Inflammatory macrophage treated with lipopolysaccharide for 4 hours (primary cell): ENCODE measurements at places on chromosomes 7 and 10.
A peak's percentile ranks its signal among the peaks of the same experiment; 100 is the strongest.

- no peak for DNase-seq
Observed at GRCh38 chr7:103609778-103610177, 163.8 kb upstream of the SLC26A5 start.

GRCh38 chr10:62599161-62599560 lies 205.4 kb upstream of the ADO start:
- no peak for DNase-seq

DNA sequence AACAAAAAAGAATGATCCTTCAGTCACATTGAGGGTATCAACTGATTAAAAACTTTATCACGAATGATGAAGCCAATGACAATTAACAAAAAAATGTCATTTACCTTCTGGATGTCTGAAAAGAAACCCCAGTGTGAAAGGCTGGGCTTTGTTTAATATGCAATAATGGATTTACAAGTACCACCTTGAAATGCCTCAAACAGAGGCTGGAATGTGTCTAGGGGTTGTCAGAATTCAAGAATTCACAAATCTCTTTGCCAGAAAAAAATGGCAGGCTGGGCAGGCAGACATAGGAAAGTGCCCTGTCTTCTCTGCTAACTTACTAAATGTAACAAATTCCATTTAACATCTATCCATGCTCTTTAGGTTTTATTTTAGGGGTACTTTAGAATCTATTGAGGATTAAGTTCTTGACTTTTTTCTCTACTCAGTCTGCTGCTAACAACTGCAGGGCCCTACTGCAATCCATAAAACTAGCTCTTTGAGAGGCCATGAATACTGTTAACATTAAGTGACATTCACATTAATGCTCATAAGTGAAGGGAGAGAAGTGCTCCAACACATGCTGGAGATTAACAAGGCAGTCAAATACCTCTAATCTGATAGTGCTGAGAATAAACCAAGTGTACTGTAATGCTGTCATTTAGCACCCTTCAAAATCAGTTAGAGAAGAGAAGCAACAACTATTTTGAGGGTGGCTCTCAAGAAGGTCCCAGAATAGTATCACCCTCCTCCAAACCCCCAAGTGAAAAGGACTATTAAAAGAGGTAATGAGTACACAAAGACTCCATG lies 43.1 kb upstream of the KCNIP2 start:
- no peak for DNase-seq

- DNase-seq, result no peak
Observed at GRCh38 chr7:29099896-29100847, 46.2 kb downstream of the CPVL start.

DNA sequence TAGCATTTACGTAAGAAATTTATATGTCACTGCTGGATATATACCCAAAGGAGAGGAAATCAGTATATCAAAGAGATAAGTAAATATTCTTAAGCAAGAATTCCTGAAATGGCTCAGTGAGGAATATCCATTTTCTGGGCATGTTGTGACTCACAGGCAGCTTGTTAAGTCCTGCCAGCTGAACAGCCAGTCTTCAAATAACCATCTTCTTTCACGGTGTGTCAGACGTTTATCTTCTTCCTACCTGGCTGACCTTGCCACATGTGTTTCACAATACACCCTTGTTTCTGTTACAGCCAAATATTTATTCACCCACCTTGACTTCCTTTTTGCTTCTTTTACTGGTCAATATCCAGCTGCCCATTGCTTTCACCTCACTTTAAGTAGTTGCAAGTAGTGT lies 648.1 kb downstream of the ANKRD7 start:
- no peak for DNase-seq

- peak; percentile 51 for DNase-seq
Observed at GRCh38 chr7:155255621-155256020, 42.1 kb upstream of the INSIG1 start.

DNA sequence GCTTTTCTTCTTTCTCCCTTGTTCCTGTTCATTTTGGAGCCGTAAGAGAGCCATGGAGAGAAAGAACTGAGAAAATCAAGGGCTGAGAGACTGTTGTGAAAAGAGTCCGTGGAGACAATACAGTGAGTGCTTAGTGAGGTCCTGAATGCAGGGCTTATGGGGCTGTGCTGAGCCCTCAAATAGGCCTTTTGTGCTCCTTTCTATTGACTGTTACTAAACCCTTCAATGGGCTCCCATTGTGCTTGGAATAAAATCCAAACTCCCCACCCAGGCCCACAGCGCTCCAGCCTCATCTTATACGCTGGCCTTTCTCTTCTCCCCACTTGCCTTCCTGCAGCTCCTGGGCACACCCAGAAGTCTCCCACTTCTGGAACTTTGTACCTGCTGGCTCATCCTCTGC lies 243.1 kb upstream of the HABP2 start:
- DNase-seq, result no peak

GRCh38 chr7:73602721-73603651 lies 21.3 kb downstream of the MLXIPL start:
- DNase-seq, result peak; percentile 75

DNA sequence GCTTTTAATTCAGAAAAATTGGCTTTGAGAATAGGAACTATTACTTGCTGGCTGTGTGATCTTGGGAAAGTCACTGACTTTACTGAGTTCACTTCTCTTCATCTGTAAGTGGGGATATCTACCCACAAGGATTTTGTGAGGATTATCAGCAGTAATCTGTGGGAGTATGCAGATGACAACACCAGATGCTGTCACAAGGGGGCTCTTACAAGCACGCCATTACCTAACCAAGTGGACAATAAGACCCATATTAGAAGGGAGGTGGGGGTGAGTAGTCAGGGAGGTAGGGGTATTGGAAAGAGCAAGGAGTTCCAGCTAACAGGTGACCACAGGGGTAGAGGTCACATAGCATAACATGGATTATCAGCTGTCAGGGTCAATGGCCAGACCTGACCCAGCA lies 569.4 kb downstream of the SUGCT start:
- no peak for DNase-seq

DNA sequence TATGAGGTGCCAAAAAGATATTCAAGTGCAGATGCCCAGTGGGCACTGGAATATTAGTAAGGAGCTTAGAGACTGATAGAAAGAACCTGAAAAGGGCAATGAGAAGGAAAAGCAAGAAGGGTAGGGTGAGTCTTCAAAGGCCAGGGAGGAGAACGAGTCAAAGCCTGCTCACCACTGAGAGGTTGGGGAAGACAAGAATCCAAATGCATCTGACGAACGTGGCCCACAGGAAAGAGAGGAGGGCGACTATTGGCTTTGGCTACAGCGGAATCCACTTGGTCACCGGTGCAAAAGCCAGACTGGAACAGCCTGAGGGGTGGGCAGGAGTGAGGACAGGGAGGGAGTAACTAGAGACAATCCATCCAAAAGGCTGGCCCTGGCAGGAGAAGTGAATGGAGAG lies 216.7 kb upstream of the KLF14 start:
- DNase-seq, result no peak
